ENCODE measurements at places on chromosomes 16 and 17.

GRCh38 chr17:29063992-29064391, 21.1 kb downstream of the PIPOX start:
- peak; percentile 38 for DNase-seq

DNA sequence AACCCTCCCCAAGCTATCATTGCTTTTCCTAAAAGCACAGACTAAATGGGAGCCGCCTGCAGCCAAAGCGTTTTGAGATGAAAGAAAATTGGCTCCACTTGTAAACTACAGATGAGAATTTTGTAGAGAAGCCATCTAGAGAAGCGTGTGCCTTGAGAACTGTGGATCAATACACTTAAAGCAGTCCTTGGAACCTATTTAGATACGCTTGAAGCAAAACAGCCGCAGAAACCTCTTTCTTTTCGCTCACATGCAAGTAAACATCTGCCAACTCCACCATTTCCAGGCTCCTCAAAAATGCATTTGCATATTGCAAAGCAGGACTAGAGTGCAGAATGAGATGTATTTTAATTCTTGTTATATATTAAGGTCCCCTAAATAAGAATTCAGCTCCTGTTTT, 13.1 kb downstream of the KIAA0513 start:
- no peak for DNase-seq

GRCh38 chr16:76946879-76947278, 244.1 kb upstream of the MON1B start:
- DNase-seq: no peak

- DNase-seq: no peak
These were observed 12.0 kb downstream of the RARA start for GRCh38 chr17:40320756-40321523.

GRCh38 chr16:4519274-4520058, 19.1 kb downstream of the CDIP1 start:
- no peak for DNase-seq

GRCh38 chr17:42775534-42776098, 2.4 kb downstream of the VPS25 start:
- DNase-seq: peak; percentile 85

DNA sequence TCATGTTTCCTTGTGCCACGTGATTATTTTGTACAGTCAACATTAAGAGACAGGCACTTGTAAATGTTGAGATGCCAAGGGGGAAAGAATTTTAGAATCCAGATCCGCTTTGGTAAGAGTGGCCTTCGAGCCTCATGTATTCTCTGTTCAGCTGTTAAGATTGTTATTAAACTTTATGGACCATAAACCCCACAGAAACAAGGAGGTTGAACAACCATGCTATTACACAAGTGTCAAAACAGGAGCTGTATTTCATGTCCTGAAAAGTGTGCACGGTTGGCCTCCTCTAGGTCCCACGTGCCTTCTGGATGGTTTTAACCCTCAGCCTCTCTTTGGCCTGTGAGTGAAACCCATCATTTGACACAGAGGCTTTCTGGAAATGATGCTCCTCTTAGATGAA, 691.3 kb downstream of the MAF start:
- no peak for DNase-seq

- DNase-seq: peak; percentile 91
These were observed 27.1 kb downstream of the GNPTG start for GRCh38 chr16:1378804-1379303.

DNA sequence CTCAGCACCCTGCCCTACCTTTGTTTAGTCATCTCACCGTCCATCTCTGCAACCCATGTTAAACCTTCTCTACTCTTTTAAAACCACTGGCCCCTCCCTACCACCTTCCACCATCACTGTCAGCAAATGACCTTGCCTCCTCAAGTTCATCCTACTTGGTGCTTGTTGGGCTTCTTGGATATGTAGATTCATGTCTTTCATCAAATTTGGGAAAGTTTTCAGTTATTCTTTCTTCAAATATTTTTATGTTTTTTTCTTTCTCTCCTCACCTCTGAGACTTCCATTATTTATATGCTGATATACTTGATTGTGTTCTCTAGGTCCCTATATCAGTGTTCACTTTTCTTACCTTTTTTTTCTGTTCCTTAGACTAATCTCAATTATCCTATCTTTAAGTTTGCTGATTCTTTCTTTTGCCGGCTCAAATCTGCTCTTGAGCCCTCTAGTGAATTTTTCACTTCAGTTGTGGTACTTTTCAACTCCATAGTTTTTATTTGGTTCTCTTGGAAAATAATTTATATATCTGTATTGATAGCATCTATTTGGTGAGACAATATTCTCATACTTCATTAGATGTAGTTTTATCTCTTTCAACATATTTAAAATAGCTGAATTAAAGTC, 28.7 kb upstream of the ALDH3A2 start:
- no peak for DNase-seq

All from inflammatory macrophage treated with lipopolysaccharide for 1 hour (primary cell).